ENCODE measurements at places on chromosomes 7 and 10.

DNA sequence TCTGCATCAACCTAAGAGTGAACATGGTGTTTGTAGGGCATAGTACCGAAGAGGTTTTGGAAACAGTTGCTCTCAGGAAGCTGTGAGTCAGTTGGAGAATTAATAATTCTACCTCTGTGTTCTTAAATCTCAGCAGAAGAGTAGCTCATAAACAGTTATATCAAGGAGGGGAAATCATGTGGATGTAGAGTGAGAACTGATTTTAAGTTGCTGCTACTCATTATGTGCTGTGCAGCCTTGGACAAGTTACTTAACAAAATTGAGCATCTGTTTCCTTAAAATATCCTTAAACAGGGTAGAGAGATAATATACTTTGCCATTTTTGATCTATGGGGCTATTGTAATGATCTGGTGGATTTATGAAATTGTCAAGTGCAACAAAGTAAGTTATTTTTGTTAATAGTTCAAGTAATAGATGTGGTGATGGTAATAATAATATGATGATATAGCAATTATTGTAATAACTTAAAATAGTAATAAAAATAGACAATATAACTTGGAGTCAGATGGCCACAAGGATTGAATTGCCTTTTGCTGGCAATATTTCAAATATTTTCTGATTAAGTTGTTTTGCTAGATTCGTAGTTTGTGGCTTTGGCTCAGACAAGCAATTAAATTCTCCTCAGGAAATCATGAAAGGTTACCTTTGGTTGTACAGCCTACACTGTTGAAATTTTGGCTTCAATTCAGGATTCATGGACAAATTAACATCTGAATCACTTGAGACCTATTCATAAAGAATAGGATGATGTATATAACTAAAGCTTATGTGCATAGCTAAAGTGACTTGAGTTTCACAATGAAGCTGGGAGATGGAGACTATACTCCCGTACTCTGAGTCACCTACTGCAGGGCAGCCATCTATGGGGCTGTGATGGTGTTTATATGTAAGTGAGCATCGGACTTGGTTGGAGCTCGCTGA, 228.5 kb downstream of the CDK14 start:
- DNase-seq = no peak

- no peak for DNase-seq
Measured at GRCh38 chr10:30435073-30435422, 1.1 kb downstream of the MAP3K8 start.

DNA sequence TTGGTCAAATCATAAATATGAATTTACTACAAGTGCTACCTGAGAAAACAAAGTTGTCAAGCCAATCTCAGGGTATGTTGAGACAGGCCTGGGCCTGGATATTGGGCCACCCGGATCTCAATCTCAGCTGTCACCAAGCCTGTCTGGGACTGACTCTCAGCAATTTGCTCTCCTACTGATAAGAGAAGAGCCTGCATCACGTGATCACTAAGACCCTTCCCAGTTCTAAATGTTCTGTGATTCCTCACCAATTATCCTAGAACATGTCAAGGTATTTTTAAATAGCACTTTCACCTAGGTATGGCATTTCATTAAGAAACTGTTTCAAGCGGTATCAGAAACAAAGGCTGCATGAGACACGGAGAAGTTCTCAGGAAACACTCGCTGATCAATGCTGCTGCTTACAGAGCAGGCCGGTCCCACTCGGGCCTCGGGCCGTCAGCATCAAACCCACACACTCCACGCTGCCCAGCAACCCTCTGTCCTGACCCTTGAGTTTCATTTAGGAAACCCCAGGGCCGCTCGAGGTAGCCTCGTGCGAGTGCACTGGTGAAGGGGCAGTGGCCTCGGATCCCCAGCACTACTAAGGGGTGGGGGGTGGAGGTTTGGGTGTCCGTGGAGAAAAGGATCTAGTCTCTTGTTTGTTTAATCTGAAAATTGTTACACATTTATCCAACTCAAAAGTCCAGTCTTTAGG, 4.1 kb downstream of the KLF6 start:
- no peak for DNase-seq

- no peak for DNase-seq
Measured at GRCh38 chr10:13859979-13860654, 273.4 kb downstream of the PRPF18 start.

DNA sequence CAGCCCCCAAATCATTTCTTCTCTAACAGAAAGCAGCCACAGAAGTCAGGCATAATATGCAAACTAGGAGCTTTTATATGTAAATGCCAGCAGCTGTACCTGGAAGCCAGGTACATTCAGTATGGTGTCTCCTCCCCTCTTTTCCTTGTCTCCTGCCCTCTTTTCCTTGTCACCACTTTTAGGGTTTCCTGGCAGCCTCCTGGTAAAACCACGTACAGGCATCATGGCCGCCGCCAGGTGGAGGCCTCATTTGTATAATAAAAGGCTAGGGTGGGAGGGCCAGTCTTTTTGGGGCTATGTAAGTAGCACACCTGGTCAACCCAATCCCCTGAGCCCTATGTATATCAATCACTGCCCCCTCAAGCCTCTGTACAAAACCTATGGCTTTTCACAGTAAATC, 28.7 kb downstream of the PDZD8 start:
- no peak for DNase-seq

- DNase-seq = no peak
Measured at GRCh38 chr10:13831711-13832141, 245.0 kb downstream of the PRPF18 start.

GRCh38 chr10:71666639-71667386, 52.8 kb downstream of the C10orf105 start:
- DNase-seq = no peak

- no peak for DNase-seq
Measured at GRCh38 chr7:17600340-17600752, 301.9 kb downstream of the AHR start.

GRCh38 chr7:133827707-133828623, 299.2 kb upstream of the LRGUK start:
- no peak for DNase-seq
